ENCODE measurements at places on chromosomes 1 and 21.
A peak's percentile ranks its signal among the peaks of the same experiment; 100 is the strongest.

DNA sequence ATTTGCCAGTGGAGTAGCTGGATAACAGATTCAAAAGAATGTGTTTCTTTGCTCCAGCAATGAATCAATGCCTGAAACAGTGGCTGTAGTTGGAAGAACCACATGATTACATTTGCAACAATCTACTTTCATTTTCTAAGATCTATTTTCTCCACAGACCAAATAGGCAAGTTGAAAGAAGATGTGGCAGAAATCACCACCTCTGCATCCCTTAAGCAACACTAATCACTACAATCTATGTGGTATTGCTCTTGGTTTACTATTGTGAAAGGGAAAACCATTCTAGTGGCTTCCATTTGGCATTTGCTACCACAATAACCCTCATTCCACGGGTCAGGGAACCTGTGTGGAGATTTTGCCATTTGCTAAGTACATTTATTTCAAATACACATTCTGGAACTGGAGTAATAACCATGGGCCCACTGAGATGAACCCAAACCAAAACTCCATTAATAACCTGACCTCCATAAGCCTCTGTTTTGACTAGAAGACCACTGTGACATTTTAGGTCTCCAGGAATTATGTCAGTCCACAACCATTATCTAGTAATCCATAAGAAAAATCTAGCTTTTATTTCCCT is 66.3 kb downstream of the C1orf185 start:
- DNase-seq: no peak

- no peak for DNase-seq
These were observed 89.8 kb downstream of the OLFML2B start for GRCh38 chr1:161933592-161934588.

DNA sequence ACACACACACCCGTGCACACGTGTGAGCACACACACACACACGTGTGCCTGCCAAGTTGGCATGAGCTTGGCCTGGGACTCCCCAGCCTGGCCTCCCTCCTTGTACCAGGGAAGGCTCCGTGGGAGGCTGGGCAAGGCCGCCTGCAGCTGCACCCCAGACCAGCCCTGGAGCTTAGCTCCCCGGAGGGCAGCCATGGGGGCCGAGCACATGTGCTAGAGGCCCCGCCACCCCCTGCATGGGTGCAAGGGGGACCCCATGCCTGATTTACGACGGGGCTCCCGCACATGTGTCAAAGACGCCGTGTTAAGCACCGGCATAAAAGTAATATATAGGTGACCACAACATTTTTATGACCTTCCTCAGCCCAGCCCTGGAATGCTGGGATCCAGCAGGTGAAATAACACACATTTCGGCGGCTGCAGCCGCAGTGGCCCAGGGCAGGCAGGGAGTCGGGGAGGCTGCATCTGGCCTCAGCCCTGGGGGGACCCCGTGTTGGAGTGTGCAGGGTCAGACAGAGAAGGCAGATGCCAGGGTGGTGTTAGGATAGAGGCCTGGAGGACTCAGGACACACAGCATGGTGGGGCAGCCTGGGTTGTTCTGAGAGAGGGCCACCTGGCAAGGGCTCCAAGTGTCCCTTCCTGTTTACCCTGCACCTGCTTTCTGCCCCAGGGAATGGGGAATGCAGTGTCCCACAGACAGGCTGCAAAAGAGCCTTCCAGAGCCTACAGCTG is 56.3 kb downstream of the WNT9A start:
- peak; percentile 34 for DNase-seq

DNA sequence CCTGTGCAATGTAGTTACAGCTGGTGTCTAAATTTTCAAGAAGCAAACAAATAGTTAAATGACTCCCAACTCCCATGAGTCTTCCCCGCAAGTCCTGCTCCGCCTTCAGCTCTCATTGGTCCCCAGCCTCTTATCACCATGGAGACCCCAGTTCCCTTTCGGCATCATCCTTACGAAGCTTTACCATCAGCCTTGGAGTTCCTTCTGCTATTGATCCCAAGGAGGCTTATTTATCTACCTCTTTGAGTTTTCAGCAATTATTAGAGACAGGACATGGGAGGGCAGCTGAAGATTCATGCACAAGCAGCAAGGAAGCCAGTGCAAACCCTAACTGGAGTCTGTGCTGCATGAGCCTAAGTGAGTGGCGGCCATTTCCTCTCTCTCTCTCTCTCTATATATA is 12.3 kb downstream of the KCNA2 start:
- DNase-seq: peak; percentile 45

- peak; percentile 46 for DNase-seq
These were observed 876 bp downstream of the RAB29 start for GRCh38 chr1:205774198-205775014.

DNA sequence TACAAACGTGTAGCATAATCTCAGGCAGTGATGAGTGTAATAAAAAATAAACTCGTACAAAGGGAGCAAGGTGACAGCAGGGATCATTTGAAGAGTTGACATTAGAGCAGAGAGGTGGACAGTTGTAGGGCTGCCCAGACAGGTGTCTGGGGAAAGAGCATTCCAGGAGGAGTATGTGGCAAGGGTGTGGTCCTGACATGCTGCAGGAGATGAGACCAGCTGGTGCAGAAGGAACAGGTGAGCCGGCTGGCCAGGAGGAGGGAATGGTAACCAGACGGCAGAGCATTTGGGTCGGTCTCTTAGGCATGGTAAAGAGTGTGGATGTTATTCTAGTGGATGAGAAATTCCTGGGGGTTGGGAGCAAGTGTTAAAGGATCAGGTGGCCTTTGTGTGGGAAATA is 306.3 kb downstream of the LMX1A start:
- peak; percentile 15 for DNase-seq

GRCh38 chr1:28190996-28191645 is 14.6 kb upstream of the PTAFR start:
- no peak for DNase-seq

DNA sequence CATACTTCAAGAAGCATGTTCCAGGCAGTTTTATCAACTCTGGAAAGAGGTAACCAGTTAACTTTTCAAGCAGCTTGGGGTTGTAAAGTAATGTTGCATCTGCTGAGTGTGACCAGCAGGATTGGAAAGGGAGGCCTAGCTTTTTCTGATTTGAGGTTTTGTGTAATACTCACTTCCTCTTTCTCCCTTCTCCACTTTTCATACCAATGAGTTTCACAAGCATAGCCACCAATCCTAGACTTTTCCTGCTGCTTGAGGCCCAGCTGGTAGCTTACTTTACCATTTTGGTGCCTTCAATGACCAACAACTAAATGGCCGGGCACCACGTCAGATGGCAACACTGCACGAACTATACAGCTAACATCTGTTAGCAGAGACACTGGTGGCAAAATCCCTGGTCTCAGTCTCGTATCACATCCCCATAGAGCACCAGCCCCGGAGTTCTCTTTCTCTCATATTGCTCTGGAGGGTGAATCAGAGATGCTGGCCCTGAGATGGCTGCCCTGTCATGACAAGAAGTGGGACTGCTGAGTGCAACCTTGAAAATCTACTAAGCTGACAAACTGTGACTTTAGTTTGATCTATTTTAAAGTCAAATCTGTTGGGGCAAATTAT is 14.8 kb upstream of the GPR88 start:
- no peak for DNase-seq

GRCh38 chr1:61056573-61057439 is 25.6 kb upstream of the NFIA start:
- no peak for DNase-seq

- no peak for DNase-seq
These were observed 69.2 kb downstream of the PAPPA2 start for GRCh38 chr1:176531921-176532897.
